Suppressor macrophage treated with lipopolysaccharide for 4 hours (primary cell): ENCODE measurements at places on chromosomes 7 and 10.
A peak's percentile ranks its signal among the peaks of the same experiment; 100 is the strongest.

GRCh38 chr10:13750299-13751190, 163.8 kb downstream of the PRPF18 start:
- DNase-seq, result no peak

DNA sequence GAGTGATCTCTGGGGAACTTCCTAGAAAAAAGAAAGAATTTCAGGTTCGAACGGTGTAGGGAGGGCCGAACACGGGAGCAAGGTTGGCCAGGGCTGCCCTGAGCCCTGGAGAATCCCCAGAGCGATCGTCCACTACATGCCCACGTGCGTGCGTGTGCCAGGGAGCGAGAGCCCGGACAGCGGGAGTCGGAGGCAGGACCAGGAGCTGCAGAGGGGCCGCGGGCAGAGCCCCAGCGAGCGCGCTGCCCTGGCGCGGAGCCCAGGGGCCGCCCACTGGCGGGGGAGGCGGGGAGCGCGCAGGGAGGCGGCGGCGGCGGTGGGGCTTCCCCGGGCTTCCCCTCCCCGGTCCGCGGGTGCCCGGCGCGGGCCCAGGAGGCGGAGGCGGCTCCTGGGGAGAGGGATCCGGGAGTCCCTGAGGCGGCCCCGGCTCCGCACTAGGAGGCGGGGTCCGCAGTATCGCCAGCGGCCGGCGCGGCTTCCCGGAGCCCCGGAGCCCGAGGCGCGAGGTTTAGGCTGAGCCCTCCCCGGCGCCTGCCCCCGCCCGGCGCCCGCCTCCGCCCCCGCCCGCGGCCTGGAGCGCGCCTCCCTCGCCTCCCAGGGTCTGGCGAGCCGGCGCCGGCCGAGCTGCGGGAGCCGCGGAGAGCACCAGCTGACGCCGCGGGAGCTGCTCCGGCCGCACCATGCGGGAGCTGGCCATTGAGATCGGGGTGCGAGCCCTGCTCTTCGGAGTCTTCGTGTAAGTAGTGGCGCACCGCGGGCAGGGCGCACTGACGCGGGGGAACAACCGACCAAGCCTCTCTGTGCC, at the start of gene PLPP4:
TSS of gene PLPP4 (plus strand) at position 602 of the 805 bp plus-strand sequence. CDS start at position 681, 79 bp downstream.
- peak; percentile 22 for DNase-seq

DNA sequence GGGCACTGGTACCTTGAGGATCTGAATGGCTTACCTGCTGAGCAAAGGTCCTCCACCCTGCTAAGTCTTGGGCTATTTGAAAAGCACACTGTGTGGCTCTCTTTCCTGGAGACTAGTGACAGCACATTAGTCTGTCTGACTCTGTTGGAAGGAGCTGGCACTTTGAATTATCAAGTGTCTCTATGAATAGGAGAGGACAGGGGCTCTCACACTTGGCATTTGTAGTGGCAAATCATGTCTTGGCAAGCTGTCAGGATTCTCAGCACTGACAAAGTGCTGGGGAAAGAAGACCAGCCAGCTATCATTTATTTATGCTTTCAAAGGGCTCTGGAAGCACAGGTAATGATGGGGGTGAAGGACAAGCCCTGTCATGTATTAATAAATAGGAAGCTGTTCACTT, 62.8 kb downstream of the MTPN start:
- no peak for DNase-seq

- DNase-seq, result no peak
These were observed 19.4 kb upstream of the GATA3 start for GRCh38 chr10:8035006-8035640.

DNA sequence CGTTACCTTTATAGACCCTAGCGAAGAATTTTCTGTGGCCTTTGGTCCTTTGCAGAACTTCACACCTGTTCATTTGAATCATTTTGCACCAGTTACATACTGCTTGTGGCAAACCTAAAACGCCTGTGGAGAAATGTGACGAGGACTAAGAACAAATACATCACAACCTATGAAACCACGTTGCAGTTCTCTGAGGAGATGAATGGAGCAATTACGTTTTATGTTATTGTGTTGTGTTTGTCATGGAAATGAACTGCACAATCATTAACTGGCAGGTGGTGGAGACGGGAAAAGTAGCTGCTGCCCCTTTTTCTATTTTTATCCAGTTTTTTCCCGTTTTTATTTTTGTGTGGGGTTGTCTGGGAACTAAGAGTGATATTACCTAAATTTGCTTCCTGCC, 505.5 kb downstream of the SDK1 start:
- no peak for DNase-seq

- no peak for DNase-seq
These were observed 205.4 kb upstream of the ZMIZ1 start for GRCh38 chr10:78863140-78863905.

DNA sequence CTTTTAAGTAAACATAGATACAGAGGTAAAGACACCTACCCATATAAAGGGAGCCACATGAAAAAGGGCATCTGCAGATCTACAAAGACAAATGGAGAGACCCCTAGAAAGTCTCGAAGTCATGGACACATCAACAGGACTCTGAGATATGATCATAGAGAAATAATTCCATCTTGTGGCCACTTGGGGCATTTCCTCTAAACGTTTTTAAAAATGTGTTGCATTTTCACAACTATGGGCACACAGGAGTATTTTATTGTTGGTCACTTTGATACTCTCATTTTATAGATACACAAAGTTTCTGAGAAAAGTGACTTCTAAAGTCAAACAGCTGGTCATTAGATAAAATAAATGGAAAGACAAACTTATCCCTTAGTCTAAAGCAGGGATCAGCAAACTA, 87.1 kb downstream of the CRTAC1 start:
- DNase-seq, result no peak

DNA sequence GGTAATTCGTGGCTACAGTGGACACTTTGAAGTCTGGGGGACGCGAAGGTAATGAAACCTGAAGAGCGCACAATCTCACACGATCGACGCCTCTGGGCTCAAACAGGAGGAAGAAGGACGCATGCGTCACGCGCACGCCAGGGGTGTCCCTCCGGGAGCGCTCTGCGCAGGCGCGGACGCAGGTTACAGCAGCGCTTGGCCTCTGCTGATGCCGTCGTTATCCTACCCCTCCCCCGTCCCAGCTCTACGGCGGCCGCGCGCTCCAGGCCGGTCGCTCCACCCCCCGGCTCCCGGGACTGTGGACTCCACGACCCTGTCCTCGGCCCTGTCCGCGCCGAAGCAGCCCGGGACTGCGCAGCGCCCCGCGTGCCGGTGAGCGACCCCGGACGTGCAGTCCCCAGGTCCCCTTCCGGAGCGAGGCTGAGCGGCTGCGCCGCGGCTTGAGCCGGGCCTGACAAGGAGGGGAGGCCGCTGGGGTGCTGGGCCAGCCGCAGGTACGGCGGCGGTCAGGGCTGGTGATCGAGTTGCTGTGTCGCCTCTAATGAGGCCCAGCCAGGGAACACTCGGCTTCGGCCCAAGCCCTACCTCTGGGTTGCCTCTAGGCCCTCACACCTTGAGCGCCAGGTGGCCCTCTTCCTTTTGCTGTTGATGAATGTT, at the start of gene TMEM106B:
TSS of gene TMEM106B (plus strand) at position 241 of the 657 bp plus-strand sequence. CDS start 3,517 bp downstream, outside the sequence.
- DNase-seq, result peak; percentile 98

DNA sequence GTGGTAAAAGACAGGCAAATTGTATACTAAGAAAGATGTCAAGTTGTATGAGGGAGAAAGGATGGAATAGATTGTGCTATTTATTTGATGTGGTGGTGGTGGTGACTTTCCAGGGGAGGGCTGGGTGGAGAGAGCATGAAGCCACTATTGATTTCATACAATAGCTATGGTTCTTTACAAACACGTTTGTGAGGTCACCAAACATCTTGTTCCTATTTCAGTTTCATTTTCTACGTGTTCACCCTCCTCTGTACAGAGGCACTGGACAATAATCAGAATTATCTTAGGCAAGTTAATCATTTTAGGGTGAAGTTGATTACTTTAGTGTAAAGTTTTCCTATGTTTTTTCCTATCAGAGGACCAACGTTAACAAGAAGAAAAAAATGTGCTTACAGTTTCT, 10.3 kb upstream of the CNTNAP2 start:
- DNase-seq, result no peak

GRCh38 chr10:85657476-85658113, 709.0 kb downstream of the GRID1 start:
- no peak for DNase-seq

DNA sequence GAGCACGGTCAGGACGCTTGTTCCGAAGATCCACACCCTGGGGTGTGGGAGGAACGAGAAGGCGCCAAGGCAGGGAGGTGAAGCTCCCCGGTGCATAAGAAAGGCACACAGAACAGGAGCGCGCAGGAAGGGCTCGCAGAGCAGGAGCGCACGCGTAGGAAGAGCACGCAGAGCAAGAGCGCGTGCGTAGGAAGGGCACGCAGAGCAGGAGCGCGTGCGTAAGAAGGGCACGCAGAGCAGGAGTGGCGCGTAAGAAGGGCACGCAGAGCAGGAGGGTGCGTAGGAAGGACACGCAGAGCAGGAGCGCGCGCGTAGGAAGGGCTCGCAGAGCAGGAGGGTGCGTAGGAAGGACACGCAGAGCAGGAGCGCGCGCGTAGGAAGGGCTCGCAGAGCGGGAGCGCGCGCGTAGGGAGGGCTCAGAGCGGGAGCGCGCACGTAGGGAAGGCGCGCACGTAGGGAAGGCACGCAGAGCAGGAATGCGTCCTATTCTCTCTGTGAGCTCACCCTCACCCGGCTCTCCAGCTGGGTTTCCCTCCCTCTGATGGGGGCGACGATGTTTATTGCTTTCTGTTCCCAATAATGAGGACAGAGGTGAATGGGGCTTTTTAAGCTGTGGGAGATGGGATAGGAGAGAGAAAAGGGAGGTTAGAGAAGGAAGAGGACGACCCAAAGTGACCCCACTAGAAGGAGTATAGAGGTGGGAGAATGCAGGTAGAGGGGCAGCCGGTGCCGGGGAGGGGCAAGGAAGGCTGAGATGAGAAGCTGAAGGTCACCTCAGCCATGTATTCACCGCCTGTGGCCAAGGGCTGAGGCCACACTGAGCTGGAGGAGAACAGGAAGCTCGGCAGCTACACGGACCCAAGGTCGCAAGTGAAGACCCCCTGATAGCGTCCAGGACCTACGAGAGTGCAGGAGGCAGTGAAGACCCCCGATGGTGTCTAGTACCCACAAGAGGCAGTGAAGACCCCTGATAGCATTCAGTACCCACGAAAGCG, 423.2 kb downstream of the PTPRN2 start:
- DNase-seq, result no peak

DNA sequence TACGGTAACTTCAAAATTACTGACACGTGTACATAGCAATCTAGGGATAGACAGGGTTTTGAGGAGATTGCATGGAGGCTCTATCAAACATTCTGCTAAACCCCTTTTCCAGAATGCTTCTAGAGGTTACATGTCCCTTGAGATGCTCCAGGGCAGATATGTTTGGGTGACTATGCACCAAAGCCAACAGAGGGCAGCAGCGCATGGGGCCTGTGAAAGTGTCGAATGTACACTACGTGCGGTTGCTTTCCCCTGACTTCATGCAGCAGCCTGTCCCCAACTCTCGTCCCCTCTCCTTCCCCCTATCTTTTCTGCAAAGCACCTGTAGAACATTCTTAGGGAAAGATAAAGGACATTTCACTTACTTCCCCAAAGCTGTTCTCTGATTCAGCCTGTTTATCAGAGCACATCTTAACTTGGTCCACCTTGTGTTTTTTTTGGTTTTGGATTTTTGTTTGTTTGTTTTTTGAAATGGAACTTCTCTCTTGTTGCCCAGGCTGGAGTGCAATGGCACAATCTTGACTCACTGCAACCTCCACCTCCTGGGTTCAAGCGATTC, 90.2 kb downstream of the UBE3C start:
- peak; percentile 7 for DNase-seq

GRCh38 chr10:77195101-77195500, 442.5 kb downstream of the KCNMA1 start:
- no peak for DNase-seq

DNA sequence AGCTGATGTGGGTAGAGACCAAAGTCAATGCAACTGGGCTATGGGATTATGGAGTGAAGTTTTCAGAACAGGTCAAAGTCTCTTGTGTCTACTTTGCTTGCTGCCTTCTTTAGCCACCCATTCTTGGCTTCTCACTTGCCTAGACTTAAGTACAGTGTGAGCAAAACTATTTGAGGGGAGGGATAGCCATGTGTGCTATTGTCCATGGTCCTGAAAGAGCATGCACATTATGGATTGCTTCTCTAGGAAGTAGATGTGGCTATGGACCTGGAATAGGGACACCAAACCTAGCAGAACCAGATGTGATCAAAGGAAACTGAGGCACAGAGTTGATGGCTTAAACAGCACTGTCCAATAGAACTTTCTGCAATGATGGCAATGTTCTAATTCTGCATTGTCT, 81.9 kb upstream of the ZNF800 start:
- no peak for DNase-seq

DNA sequence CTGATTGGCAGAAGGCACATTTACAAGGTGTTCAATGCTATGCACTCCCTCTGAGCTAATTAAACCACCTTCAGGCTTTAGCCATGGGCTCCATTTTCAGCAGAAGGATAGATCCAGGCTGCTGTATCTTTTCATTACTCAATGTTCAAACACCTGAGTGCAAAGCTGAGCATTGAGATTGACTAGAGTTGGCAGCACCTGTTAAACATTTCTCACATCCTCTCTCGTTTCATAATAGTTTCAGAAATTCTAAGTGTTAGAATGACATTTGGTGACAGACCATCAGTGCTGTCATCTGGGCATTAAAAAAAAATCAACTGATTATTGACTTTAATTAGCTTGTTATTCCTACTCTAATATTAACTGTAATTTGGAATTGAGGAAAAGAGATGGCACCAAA, 187.1 kb upstream of the SEMA3E start:
- no peak for DNase-seq

GRCh38 chr7:42400961-42401360, 164.0 kb upstream of the GLI3 start:
- no peak for DNase-seq

DNA sequence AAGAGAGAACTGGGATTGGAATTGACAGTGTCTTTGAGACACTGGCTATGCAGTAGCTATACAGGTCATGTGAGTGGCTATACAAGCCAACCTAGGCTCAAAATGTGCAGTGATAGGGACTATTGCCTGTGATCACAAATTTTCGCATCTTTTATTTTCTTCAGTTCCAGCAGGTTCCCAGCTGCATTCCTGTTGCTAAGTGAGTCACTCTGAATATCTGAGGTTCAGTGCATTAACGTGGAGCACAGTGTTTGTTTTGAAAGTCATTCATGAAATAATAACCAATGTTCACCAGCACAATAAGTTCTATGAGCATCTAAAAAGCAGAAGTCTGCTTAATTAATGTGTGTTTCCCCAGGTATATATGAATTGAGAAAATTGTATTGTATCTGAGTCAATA, 1236.0 kb upstream of the CELF2 start:
- no peak for DNase-seq

DNA sequence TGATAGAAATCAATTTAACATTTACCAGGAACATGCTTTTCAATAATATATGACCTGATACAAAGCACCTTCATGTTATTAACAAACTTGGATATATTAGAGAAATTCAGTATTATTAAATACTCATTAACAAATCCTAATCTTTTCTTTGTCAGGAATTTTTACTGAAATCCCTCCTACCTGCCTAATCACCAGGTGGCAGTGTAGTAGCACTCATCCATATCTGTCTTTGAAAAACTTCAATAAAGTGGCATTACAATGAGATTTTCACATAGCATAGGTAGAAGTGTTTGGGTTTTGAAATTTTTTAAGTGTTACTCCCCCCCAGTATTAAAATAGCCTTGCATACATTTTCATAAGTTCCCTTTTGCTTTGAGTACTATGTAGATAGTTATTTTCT, 1246.6 kb upstream of the LRRN3 start:
- DNase-seq, result no peak

- DNase-seq, result no peak
These were observed 26.7 kb upstream of the SMARCD3 start for GRCh38 chr7:151274936-151275812.
